ENCODE measurements at places on chromosomes 2 and 18.

- DNase-seq, result no peak
Observed at GRCh38 chr2:103664690-103665089, 902.9 kb downstream of the TMEM182 start.

DNA sequence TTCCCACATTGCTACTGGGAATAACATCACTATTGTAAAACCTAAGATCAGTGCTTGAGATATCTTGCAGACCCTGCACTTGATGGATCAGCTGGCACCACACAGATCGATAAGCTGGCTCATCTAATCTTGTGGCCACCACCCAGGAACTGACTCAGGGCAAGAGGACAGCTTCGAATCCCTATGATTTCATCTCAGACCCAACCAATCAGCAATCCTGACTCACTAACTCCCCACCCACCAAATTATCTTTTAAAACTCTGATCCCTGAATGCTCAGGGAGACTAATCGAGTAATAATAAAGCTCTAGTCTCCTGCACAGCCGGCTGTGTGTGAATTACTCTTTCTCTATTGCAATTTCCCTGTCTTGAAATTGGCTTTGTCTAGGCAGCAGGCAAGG, 11.3 kb upstream of the TEX44 start:
- DNase-seq, result no peak

GRCh38 chr2:70450641-70451250, 102.9 kb downstream of the TGFA start:
- DNase-seq, result no peak

DNA sequence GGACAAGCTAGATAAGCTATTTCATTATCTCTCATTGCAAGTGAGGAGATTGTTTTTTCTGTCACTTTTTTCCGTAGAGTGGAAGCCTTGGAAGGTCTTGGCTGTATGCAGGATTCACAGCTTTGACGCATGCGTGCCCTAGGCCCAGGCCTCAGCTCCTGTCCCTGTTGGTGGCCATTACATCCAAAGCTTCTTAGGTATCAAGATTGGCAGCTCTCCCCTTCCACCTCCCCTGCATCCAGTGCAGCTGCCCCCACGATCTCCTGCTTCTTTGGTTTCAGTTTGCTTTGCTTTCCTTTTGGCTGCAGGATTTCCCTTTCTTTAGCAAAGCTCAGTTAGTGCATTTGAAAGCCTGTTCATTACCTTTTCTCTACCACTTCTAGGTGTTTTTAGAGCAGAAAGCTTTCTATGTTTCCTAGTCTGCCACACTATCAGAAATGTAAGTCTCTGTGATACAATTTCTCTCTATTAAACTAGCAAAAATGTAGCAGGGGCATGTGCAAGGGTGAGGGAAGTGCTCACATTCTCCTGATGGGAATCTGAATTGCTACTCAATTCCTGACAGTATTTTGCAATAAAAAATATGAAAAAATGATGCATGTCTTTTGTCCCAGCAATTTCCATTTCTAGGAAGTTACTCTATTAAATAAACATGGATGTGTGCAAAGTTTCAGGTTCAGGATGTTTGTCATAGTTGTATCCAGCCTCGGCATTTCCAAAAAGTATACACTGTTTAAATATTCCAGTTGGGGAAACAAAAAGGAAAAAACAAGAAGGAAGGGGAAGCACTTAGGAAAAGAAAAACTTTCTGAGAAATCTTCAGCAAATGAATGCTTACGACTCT, 91.2 kb downstream of the LIPG start:
- no peak for DNase-seq

DNA sequence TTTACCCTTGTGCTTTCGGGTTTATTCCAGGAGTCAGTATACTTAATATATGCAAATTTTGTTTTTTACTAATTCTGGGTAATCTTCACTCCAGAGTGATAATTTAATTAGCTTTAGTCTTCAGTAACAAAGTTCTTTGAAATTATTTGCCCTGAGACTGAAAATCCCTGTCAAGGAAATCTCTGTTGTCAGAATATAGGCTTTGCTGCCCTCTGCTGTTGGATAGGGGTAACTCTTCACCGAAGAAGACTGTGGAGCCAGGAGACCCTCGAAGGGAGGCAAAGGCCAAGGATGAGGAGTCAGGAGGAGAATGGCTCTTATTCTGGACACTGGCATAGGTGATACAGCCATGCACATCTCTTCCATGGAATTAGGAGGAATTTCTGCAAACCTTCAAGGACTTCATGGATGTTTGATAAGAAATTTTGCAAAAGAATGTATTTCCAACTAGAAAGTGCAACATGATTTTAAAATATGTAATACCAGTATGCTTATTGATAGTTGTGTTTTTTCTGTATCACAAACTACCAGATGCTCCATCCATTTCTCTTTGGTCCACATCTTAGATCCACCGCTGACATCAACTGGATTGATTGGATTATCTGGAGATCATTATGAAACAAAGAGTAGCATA, 182.3 kb downstream of the RDH14 start:
- DNase-seq, result peak; percentile 36

DNA sequence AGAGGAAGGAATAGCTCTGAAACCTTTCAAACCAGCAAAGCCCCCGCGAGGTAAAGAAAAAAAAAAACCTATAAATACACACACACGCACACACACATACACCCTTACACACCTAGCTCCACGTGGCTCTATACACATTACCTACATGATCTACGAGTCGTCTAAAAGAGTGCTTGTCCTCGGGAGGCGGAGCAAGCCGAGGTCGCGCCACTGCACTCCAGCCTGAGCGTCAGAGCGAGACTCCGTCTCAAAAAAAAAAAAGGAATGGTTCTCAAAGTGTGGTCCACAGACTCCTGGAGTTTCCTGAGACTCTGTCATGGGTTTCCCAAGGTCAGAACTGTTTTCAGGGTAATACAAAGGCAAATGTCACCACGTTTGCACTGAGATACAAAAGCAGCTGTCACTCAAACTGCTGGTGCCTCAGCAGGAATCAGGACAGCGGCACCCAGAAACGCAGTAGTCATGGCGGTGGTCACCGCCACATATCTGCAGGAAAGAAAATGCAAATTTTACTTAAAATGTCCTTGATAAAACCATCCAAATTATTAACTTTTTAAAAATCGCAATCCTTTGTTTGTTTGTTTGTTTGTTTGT, 130.0 kb upstream of the GPC1 start:
- DNase-seq, result no peak

GRCh38 chr2:110891626-110892025, 159.3 kb downstream of the ACOXL start:
- DNase-seq, result no peak

- DNase-seq, result no peak
Observed at GRCh38 chr2:136207665-136208064, 89.7 kb upstream of the CXCR4 start.

- peak; percentile 93 for DNase-seq
Observed at GRCh38 chr2:230774348-230774951, 61.8 kb downstream of the CAB39 start.

DNA sequence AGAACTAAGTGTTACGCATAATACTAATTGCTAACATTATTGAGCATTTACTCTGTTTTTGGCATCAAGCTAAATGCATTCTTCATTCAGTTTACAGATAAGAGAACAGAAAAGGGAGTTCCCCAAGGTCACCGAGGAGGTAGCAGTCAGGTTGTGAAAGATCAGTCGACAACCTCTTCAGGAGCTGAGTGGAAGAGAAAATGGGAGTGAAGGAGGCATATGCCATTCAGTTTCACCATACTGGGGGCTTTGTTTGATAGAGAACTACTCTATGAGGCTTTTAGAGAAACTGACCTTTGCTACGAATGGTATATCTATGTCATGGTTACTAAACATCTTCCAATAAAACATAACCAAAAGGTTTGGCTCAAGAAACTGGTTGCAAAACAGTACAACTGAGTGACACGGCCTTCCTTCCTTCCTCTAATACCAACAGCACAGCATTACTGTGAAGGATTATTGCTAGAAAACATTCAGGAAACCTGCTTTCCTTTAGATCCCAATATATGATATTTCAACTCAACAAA, 112.1 kb downstream of the RBMS1 start:
- no peak for DNase-seq

DNA sequence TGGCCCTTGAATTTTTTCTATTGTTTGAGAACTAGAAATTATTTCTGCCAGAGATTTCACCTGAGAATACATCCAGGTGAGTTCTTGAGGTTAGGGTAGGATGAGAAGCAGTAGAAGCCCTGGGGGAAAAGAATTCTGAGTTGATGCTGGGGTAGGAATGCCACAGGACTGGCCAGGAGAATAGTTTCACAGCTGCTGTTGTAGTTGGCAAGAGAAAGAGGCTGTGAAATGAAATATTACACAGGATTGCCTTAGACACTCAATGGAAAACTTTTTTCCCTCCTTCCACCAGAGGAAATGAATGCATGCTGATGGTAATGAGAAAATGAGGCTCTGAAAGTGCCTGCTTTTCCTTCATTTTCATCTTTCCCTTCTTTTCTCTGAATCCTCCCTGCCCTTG, 54.6 kb downstream of the PRKCE start:
- DNase-seq, result no peak

GRCh38 chr2:120802867-120803484, 67.3 kb downstream of the GLI2 start:
- DNase-seq, result no peak

- DNase-seq, result no peak
Observed at GRCh38 chr2:23632386-23632785, 247.4 kb downstream of the KLHL29 start.

DNA sequence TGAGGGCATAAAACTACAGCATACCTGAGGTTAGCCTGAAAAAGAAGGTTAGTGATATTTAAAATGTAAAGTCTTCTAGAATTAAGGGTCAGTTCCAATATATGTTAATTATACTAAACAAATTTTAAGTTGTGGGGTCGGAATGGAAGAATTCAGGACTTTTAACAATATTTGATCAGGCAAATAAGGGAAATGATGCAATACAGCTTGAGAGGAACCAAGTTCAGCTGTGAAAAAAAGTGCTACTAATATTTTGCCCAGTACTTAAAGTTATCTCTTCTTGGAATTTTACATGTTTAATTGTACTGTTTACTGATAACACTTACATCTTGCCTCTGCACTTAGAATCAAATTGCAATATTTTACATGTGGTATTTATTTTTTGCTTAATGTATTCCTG, 345.5 kb upstream of the CWC22 start:
- DNase-seq, result no peak

GRCh38 chr18:58139459-58140386, 95.7 kb downstream of the NEDD4L start:
- peak; percentile 16 for DNase-seq

- DNase-seq, result no peak
Observed at GRCh38 chr2:213537579-213537978, 253.3 kb downstream of the SPAG16 start.

DNA sequence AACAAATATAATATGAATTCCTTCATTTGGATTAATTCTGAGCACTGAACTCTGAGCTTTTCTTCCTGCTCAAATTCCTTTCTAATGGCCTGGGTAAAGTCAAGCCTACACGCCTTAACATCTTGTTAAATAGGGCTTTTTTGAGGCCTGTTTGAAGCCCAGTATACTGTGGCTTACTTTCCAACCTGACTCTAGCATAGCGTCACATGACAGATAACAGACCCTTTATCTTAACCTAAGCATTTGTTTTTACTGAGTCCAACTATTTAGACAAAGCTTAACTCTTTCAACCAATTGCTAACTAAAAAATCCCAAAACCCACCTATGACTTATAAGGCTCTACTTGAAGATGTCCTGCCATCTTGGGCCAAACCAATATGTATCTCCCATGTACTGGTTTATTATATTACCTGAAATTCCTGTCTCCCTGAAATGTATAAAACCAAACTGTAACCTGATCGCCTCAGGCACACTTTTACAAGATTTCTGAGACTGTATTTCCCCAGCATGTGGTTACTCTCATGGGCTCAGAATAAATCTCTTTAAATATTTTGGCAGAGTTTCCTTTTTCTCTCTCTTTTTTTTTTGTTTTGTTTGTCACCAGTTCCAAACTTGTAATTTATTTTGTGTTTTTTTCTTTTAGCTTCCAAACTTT, 271.1 kb upstream of the VWC2L start:
- no peak for DNase-seq

- DNase-seq, result no peak
Observed at GRCh38 chr2:7450833-7451190, 533.6 kb downstream of the RNF144A start.

GRCh38 chr2:74835831-74836674, 2.1 kb downstream of the HK2 start:
- DNase-seq, result peak; percentile 66

GRCh38 chr18:45993438-45993837, 26.3 kb upstream of the EPG5 start:
- DNase-seq, result peak; percentile 59

DNA sequence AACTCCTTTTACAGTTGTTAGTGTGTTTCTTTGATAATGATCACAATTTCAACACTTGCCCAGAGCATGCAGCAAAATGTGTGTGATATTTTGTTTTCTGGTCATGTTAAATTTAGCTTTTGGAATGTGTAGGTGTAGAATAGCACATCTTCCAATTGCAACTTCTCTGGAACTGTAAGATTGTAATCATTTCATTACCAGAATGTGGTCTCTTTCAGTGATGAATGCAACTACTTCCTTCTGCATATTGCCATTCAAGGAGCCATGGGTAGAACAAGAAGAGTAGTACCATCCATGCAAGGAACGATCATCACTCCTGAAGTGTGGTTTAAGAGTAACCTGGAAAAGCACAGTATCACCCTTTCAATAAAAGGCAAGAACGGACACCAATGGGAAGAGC, 548.8 kb upstream of the ZNF804A start:
- no peak for DNase-seq

DNA sequence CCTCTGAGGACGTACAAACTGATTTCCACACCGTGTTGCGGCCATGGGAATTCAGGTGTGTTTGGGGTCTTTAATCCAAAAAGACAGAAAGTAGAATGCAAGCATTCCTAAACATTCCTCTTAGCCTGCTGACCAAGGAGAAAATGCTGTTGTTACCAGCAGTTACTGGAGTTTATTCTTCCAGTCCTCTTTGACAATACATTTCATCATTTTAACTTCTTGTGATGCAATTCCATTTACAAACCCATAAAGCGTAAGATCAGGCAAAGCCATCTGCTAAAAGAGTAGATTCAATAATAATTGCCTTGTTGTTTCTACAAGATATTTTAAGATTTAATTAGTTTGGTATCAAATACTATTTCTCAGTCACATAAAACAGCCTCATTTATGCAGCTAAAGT, 32.7 kb downstream of the SPIRE1 start:
- DNase-seq, result no peak

DNA sequence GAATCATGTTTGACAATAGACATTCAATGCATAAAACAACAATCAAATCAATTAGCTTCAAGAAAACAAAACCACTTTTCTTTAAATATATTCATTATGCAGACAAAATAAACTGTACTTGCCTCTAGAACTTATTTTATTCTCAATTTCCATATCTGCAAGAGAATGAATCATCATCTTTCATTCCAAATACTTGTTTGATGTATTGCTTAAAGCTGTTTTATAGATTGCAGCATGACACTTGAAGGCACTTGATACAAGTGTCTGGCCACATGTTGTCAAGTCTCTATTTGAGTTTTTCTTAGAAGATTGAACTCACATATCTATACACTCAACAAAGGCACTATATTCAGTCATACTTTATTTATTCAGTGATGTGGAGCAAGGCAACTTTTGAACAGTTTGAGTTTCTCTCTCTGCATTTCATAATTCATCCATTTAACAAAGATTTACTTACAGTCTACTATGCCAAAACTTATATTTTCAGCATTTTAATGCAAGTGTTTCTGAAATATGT, 38.7 kb upstream of the DDX18 start:
- DNase-seq, result peak; percentile 54
